ENCODE measurements at places on chromosomes 16 and 17. TPM values are rescaled to one million over a fixed set of nuclear protein-coding genes. Genes with fewer than 3 reads are reported as not detected.
A peak's percentile ranks its signal among the peaks of the same experiment; 100 is the strongest.

DNA sequence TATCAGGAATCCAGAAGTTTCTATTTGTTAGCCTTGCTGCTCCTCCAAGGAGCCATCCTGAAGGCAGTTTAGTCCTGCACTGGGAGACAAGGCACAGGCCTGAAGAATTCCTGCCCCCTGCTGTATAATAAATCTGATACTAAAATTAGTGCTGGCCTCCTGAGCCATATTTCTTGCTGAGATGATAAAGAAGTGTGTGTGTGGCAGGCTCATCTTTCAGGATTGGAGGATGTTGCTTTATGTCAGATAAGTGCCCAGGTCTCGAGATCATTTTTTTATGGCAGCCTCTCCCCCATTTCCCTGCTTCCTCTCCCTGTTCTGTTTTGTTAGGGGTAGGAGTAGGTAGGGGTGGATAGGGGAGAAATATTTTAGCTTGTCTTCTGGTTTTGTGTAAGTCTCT is 26.0 kb downstream of the MSI2 start:
- DNase-seq: no peak

GRCh38 chr17:17527956-17528500 is 31.8 kb upstream of the RASD1 start:
- DNase-seq: no peak

GRCh38 chr17:61444831-61445230 is 7.4 kb upstream of the TBX4 start:
- DNase-seq: no peak

Gene TMEM88
- 38.6 TPM for total RNA-seq

DNA sequence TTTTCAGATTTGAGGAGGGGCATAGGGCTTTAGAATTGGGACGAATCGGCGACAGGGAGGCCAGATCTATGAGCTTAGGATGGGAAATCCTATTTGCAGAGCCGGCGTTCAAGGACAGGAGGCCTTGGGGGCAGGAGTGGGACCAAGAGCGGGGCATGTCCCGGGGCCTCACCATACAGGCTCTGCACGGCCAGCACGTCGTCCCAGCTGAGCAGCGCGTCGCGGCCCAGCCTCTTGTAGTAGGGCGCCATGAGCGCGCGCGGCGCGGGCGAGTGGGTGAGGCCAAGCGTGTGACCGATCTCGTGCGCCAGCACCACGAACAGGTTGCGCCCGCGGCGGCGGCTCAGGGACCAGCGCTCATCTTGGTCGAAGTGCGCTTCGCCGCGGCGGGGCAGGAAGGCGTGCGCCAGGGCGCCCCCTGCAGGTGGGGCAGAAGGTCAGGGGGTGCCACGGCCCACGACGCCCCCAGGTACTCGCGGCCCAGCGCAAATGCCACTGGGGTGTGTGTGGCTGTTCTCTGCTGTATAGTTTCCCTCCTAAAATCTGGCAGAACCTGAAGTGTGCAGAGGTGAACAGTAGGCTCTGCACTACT is 9.3 kb downstream of the C17orf50 start:
- DNase-seq: no peak

DNA sequence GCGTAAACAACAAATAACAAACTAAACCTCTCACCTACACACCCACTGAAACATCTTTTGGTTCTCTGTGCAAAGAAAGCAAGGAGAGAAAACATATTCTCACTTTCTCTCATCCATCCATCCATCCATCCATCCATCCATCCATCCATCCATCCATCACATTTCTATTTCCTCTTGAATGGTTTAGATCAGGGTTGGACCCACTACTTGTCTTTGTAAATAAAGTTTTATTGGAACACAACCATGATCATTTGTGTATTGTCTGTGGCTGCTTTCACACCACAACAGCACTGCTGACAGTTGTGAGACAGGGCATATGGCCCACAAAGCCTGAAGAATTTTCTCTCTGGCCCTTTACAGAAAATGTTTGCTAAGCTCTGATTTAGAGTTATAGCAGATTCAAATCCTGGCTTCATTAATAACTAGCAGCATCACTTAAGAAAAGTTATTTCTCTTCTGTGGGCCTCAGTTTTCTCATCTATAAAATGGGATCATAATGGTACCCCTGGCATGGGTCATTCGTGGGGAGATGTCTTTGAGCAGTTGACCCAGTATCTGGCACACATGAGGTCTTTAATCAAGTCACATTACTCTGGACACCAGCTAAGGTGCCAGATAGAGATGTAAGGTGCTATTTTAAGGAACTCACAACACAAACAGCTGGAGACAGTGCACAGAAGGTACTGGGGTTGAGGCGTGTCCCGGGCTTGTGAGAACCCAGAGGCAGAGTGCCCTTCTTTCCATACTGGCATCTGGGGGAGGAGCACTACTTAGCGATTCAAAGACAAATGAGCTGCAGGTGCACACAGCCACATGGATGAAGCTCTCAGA is 146.3 kb downstream of the CMIP start:
- DNase-seq: no peak

Gene ABCA3
- 18.7 TPM for total RNA-seq

- no peak for DNase-seq
These were observed 5.0 kb downstream of the GCGR start for GRCh38 chr17:81808778-81809555.

Gene PRSS8
- total RNA-seq: not detected

GRCh38 chr17:59436900-59437299 is 105.4 kb downstream of the YPEL2 start:
- DNase-seq: no peak

GRCh38 chr16:88798772-88799455 is 4.7 kb upstream of the CDT1 start:
- no peak for DNase-seq

DNA sequence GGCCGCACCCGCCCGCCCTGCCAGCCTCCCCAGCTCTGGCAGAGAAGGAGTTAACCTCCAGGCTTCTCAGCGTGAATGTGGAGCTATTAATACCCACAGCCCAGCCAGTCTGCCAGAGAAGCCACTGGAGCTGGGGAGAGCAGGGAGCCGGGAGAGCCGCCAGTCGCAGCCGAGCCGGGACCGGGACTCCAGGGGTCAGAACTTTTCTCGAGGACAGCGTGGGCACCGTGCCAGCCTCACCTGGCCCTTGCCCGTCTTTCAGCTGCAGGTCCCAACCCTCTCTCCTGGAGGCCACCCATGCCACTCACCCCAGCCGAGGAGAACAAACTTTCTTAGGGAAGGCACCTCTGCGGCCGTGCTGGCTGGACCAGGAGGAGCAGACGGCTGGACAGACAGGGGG is 33.8 kb upstream of the SBK1 start:
- no peak for DNase-seq

Gene GRAPL
- 8.5 TPM for total RNA-seq

Gene OR3A2
- not detected for total RNA-seq

DNA sequence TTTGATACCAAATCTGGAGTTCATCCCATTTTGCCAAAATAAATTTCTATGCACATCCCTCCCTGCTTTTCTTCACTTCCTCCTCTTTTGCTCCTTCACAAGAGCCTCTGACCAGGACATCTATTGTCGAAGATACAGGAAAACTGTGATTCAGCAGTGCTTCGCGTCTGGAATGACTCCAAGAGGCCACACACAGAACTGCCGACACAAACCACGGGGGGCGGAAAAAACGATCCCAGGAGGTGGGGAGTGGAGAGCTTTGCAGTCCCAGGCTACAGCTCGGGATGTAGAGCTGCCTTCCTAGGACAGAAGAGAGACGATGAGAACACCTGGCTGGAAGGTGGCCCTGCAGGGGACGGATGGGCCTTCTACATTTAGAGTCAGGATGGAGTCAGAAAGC is 102.8 kb downstream of the XYLT1 start:
- DNase-seq: peak; percentile 44

Gene EPN3
- total RNA-seq: not detected

Gene MFAP4
- total RNA-seq: 81.2 TPM

Gene CACNG1
- not detected for total RNA-seq

DNA sequence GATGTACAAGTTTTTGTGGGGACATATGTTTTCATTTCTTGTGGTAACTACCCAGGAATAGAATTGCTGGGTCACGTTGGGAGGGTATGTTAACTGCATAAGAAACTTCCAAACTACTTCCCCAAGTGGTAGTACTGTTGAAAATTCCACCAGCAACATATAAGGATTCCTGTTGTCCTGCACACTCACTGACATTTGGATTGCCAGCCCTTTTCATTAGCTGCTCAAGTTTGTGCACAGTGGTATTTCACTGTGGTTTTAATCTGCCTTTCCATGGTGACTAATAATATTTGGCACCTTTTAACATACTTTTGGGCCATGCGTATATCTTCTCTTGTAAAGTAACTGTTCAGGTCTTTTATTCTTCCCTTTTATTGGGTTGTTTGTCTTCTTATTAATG is 103.3 kb downstream of the GNAO1 start:
- DNase-seq: no peak

DNA sequence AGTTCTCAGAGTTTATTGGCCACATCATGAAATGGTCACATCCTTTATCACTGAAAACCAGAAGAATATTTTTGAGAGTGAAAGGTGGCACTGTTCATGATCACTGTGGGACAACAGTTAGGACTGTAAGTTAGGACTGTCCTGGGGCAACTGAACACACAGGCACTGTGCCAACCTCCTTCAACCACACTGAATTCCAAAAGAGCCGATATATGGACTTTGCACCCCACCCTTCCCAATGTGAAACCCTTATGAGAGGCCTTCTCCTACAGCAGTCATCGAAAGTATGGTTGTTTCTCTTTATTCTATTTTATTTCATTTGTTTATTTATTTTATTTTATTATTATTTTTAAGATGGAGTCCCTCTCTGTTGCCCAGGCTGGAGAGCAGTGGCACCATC is 353.5 kb downstream of the TOX3 start:
- DNase-seq: no peak

Gene C16orf54
- not detected for total RNA-seq

Gene NPIPB13
- 16.2 TPM for total RNA-seq

DNA sequence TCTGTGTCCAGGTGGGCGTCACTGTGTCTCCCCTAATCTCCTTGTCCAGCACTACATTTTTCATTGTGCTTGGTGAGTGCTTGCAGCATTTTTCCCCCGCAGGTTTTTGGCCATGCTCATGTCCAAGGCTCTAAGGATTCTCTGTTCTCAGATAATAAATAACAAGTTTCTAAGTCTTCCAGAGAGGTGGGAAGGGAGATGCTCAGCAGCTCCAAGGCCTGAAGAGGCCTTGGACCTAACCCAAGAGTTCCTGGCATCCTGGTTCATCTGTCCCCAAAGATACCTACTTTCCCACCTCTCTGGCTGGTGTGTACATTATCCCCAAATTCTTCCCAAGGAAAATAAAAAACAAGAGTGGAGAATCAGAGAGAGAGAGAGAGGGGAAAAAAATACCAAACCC is 45.3 kb downstream of the MEOX1 start:
- DNase-seq: no peak

Gene CCL7
- not detected for total RNA-seq

DNA sequence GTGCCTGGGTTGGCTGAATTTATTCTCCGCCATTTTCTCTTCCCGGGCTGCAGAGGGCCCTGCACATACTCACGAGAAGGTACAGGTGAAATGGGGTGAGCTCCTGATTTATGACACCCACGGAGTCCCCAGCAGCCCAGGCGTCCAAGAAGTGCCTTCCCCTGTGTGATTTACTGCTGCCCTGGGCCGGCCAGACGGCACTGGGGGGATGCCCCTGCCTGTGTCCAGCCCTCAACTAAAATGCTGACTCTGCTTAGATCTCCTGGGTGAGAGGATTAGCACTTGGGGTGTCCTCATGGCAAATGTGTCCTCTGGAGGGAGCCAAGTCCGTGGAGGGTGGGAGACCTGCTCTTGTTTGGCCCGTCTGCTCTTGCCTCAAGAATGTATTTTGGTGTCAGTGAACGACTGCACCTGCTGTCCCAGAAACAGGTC is 132.4 kb downstream of the MAF start:
- DNase-seq: no peak

- no peak for DNase-seq
These were observed 6.9 kb downstream of the IFT20 start for GRCh38 chr17:28328325-28328724.

Gene ZNF764
- 10.6 TPM for total RNA-seq

DNA sequence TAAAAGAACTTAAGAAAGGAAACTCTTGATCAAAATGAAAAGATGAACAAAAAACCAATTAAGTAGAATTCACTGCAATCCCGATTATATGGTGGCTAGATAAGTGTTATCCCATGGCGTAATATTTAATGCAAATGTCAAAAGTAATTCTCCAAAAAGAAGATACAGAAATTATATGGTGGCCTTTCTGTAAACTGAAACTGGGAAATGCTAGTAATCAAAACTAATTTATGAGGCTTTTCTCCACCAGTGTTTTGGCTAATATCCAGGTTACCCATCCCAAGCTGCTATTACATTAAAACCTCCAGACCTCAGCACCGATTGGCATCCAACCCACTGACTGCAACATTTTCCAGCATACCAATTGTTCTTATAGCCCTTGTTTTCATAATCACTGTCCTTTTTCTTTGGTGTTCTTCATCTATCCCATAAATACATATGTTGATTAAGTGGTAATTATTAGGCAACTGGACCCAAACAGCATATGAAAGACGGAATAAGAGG is 77.2 kb upstream of the TNRC6A start:
- DNase-seq: no peak

DNA sequence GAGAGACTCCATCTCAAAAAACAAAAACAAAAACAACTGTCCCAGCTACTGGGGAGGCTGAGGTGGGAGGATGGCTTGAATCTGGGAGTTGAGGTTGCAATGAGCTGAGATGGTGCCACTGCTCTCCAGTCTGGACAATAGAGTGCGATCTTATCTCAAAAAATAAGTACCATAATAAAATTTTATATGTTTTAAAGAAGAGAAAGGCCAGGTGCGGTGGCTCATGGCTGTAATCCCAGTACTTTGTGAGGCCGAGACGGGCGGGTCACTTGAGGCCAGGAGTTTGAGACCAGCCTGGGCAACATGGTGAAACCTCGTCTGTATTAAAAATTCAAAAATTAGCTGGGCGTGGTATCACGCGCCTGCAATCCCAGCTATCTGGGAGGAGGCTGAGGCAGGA is 11.4 kb downstream of the RPUSD1 start:
- no peak for DNase-seq

Gene TEKT5
- total RNA-seq: not detected

DNA sequence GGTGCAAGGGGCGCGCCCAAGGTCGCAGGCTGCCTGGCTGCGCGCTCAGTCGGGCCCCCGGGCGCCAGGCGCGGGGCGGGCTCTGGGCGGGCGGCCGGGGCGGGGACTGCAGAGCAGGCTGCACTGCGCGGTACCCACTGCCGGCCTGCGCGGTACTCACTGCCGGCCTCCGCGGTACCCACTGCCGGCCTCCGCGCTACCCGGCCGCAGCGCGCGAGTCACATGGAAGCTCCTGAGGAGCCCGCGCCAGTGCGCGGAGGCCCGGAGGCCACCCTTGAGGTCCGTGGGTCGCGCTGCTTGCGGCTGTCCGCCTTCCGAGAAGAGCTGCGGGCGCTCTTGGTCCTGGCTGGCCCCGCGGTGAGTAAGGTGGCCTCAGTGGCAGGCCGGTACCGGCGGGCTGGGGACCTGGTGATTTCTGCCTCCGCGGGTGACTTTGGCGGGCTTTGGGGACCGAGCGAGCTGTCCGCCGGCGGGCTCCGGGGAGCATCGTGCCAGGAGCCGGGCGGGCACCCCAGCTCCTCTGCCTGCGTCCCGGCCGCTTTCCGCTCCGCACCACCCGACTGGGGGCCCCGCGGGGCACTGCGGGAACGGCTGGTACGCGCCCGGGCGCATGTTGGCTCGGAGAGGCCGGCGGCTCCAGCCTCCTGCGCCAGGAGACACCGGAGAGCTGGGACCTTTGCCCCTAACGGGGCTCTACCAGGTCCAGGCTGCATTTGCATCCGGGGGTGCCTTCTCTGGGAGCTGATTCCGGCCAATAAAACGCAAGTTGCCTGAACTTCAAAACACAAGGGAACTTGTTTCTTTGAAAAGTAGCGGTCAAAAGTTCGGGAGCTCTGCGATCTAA is at the start of gene SLC47A1:
TSS of gene SLC47A1 (plus strand) at position 137 of the 844 bp plus-strand sequence. CDS start at position 223, 86 bp downstream.
- DNase-seq: peak; percentile 35

- no peak for DNase-seq
These were observed 38.0 kb downstream of the CUEDC1 start for GRCh38 chr17:57916925-57917858.
